ENCODE measurements at places on chromosomes 16 and 17.

- DNase-seq, result no peak
These were observed 27.2 kb downstream of the ABCC3 start for GRCh38 chr17:50661795-50662391.

GRCh38 chr16:83951544-83951943 lies 1.5 kb upstream of the OSGIN1 start:
- no peak for DNase-seq

- DNase-seq, result peak; percentile 93
These were observed 660 bp upstream of the PRRT2 start for GRCh38 chr16:29811170-29811895.

DNA sequence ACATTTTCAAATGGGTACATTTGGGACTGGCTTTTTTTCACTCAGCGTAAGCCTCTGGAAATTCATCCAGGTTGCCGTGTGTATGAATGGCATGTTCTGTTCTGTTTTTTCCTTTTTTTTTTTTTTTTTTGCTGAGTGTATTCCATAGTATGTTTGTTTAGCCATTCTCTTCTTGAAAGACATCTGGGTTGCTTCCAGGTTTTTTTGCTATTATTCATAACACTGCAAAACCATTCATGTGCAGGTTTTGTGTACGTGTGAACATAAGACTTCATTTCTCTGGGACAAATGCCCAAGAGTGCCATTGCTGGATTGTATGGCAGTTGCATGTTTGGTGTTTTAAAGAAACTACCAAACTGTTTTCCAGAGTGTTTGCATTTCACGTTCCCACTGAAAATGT lies 335.9 kb upstream of the TNRC6C start:
- DNase-seq, result no peak

DNA sequence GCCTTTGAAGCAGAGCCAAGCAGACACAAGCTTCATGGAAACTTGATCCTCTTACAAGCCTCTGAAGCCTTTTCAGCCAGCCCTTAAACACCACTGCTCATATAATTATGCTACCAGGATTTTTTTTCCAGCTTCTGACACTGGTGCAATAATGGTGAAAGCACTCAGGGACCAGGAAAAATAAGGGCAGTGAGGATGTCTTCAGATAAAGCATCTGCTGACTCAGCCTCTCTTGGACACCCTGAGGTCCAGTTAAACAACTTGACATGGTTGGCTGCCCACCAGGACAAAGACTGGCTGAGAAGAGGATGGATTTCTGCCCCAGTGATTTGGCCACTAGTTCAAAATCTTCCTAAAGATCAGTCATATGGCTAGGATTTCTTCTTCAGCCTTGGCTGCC lies 124.2 kb upstream of the N4BP1 start:
- no peak for DNase-seq

DNA sequence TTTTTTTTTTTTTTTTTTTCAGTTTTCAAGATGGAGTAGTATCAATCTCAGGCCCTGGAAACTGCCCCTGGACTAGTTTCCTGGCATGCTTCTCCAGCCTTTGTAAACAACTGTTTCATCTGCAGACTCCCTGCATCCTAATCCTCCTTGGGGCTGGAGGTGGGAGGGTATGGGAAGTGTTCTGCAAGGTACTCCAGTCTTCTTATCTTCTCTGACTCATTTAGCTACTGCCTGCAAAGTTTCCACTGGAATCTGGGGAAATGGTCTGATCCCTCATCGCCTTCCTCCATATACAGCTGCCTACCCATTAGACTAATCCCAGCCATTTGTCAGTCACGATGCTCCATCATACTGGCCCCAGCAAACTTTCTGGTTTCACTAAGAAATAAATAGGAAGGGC lies 21.5 kb downstream of the COPZ2 start:
- no peak for DNase-seq

- peak; percentile 60 for DNase-seq
These were observed 129.8 kb upstream of the RCVRN start for GRCh38 chr17:10034719-10035475.

GRCh38 chr16:77443357-77444146 lies 8.7 kb upstream of the ADAMTS18 start:
- no peak for DNase-seq

GRCh38 chr17:28645576-28645939 lies 600 bp upstream of the BLTP2 start:
- DNase-seq, result no peak

DNA sequence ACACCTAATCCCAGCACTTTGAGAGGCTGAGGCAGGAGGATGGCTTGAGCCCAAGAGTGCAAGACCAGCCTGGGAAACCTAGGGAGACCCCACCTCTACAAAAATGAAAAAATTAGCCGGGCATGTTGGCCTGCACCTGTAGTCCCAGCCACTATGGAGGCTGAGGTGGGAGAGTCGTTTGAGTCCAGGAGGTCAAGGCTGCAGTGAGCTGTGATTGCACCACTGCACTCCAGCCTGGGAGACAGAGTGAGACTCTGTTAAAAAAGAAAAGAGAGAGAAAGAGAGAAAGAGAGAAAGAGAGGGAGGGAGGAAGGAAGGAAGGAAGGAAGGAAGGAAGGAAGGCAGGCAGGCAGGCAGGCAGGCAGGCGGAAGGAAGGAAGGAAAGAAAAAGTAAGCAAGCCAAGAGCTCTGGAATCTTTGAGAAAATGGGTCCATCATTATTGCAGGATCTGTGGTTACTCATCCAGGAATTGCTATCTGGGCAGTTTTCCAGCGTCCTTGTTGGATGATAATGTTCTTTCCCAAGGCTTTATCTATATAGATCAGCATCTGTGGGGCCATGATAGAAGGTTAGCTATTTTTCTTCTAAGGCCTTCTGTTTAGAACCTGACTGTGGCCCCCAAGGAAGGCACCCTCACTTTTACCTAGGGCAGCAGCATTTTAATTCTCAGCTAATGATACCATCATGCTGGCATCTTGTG lies 533.2 kb upstream of the CDH5 start:
- DNase-seq, result no peak

GRCh38 chr16:59013930-59014329 lies 279.8 kb upstream of the GOT2 start:
- no peak for DNase-seq

- DNase-seq, result no peak
These were observed 46.3 kb downstream of the C16orf78 start for GRCh38 chr16:49419862-49420261.

- DNase-seq, result no peak
These were observed 135.7 kb upstream of the C16orf82 start for GRCh38 chr16:26930786-26931581.

DNA sequence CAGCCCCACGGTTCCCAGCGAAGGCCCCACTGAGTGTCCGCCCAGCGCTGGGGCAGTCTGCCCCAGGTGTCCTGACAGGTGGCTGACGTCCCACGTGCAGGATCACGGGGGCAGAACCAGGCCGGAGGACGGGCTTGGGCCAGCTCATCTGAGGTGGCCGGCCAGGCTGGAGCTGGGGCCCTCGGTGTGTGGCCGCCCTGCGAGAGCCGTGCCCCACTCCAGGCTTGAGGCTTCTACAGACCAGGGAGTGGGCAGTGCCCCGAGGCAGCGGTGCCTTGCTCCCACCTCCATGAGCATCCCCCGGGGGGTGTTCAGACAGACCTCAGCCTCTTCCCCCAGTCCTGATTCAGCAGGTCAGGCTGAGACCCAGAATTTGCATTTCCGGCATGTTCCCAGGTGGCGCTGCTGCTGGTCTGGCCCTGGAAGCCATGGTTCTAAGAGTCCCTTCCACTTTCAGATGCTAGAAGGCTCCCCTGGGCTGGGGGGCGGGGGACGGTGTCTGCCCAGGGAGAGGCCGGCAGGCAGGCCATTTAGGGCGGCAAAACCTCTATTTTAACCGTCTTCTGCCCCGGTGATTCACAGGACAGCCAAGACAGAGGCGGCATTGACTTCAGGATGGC lies 35.4 kb upstream of the PABPN1L start:
- DNase-seq, result no peak

- peak; percentile 61 for DNase-seq
These were observed 7.6 kb downstream of the MYO1C start for GRCh38 chr17:1484676-1485422.

DNA sequence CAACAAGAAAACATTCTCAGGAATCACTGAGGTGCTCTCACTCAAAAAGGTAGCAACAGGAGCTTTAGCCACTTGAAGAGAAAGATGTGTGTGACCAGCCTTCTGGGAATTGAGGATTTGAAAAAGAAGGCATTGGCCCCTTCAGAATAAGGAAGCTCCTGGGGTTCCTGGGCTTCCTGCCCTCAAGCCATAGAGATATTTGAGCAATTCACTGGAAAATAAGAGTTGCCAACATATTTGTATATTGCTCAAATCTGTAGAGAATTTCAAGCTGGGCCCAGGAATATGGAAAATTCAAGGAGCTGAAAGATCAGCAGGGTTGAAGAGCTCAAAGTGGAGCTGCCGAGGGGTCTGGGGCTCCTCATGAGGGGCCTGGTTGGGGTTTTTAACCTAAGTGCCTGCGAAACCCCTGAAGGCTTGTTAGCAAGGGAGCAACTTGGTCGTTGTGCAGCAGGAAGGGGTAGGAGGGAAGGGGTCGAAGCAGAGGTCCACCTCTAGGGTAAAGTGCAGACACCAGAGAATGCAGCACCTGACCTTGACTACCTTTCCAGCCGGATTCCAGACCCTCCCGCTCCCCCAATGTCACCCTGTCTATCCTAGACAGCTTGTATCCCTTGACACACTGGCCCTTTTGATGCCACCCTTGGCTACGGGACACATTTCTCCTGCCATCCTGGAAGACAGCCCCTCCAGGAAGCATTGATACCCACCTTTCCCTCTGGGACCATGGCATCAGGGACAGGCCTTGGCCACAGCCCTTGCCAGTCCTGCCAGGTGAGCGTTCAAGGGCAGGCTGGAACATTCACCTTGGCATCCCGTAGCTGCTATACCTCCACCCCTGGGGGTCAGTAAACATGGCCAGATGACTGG lies 67.6 kb upstream of the SREBF1 start:
- no peak for DNase-seq

Data from left hindlimb (tissue), 1 donor.